Ammon's horn (tissue), 1 donor: ENCODE measurements at places on chromosomes 11 and 22.

GRCh38 chr11:96306600-96306932 is 36.4 kb downstream of the MAML2 start:
- DNase-seq, result no peak

- DNase-seq, result no peak
Observed at GRCh38 chr11:118283756-118284350, 19.8 kb upstream of the MPZL2 start.

- peak; percentile 34 for DNase-seq
Observed at GRCh38 chr11:126585774-126586491, 230.4 kb downstream of the ST3GAL4 start.

GRCh38 chr22:19974935-19975706 is 33.5 kb upstream of the TXNRD2 start:
- no peak for DNase-seq

- no peak for DNase-seq
Observed at GRCh38 chr22:42155053-42155543, 24.5 kb upstream of the CYP2D6 start.

DNA sequence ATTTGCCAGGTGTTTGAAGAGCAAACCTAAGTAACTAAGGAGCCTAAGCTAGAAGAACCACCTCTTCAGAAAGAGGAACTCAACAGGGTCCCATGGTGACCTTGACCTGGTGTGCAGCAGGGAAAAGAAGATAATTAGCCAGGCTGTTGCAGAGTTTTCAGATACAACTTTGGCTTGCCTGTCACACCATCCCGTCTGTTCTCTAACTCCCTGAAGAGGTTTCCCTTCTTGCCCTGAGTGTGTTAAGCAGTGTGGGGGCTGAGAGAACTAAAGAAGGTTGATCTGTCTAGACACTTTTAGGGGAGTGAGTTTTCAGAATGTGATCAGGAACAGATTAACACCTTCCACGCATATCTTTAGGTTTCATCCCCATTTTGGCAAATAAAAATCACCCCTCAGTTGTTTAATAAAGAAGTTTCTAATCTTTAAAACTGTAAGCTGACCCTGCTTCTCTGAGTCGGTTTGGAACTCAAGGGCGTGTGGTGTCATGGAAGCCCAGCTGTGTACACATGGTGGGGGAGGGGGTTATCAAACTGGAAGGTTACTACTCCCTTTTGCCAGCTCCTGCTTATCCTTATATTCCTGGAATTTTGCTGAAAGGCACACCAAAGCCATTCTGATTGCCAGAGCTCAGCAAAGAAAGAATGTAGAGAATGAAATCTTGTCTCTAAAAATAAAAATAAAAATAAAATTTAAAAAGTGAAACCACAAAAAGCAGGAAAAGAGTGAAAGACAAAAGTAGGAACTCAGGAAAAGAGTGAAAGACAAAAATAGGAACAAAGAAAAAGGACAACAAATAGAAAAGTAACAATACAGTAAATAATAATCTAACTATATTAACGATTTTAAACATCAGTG is 70.2 kb downstream of the DBX1 start:
- no peak for DNase-seq

GRCh38 chr22:27193215-27193614 is 535.8 kb downstream of the MIAT start:
- no peak for DNase-seq

DNA sequence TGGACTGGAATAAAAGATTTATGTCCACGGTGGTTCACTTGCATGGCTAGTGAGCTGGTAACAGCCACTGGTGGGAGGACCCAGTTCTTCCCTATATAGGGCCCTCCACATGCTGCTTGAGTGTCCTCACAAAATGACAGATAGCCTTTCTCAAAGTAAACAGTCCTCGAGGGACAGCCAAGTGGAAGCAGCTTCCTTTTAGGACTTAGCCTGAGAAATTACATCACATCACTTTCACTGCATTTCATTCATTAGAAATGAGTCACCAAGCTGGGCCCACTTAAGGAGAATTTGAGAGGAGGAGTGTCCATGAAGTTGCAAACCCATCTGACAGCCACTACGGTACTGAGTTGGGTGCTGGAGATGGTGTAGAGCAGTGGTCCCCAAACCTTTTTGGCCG is 7.0 kb downstream of the ISX start:
- DNase-seq, result no peak

DNA sequence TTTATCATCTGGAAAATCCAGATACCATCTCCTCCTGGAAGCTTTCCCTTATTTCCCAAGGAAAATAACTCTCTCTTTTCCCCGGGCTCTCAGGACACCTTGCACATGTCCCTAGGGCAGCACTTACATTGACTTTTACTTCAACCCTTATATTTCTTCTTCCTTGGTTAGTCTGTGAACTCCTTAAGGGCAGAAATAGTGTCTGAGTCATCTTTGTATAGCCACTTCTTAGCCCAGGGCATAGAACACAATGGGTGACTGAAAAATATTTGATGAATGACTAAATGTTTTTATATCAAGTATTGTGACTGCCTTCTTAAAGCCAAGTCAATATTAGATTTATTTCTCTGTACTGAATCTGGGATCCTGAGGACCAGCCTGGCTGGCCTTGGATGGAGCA is 45.4 kb upstream of the MYOD1 start:
- DNase-seq, result no peak

DNA sequence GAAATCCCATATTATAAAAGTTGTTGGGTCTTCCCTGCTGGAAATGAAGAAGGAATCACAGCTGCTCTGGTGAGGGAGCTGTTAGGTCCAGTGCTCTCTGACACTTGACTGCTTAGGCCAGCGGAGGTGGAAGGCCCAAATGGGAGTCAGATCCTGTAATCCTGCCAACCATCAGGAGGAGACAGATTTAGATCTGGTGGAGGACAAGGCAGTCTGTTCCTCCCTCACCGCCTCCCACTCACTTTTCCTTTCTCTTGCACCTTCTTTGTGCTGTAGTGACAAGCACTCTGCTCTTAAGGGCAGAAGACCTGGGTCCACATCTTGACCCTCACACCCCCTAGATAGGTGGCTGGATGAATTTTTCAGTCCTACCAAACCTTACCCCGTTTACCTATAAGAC is 59.7 kb upstream of the CHST1 start:
- peak; percentile 21 for DNase-seq

DNA sequence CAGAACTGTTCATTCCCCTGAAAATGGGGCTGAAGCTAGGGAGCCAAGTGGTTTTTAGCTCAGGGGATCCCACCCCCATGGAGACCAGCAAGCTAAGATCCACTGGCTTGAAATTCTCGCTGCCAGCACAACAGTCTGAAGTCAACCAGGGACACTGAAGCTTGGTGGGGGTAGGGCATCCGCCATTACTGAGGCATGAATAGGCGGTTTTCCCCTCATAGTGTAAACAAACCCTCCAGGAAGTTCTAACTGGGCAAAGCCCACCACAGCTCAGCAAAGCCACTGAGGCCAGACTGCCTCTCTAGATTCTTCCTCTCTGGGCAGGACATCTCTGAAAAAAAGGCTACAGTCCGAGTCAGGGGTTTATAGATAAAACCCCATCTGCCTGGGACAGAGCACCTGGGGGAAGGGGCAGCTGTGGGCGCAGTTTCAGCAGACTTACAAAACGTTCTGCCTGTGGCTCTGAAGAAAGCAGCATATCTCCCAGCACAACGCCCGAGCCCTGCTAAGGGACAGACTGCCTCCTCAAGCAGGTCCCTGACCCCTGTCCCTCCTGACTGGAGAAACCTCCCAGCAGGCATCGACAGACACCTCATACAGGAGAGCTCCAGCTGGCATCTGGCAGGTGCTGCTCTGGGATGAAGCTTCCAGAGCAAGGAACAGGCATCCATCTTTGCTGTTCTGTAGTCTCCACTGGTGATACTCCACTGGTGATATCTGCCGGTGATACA is 32.7 kb downstream of the GAB4 start:
- no peak for DNase-seq

DNA sequence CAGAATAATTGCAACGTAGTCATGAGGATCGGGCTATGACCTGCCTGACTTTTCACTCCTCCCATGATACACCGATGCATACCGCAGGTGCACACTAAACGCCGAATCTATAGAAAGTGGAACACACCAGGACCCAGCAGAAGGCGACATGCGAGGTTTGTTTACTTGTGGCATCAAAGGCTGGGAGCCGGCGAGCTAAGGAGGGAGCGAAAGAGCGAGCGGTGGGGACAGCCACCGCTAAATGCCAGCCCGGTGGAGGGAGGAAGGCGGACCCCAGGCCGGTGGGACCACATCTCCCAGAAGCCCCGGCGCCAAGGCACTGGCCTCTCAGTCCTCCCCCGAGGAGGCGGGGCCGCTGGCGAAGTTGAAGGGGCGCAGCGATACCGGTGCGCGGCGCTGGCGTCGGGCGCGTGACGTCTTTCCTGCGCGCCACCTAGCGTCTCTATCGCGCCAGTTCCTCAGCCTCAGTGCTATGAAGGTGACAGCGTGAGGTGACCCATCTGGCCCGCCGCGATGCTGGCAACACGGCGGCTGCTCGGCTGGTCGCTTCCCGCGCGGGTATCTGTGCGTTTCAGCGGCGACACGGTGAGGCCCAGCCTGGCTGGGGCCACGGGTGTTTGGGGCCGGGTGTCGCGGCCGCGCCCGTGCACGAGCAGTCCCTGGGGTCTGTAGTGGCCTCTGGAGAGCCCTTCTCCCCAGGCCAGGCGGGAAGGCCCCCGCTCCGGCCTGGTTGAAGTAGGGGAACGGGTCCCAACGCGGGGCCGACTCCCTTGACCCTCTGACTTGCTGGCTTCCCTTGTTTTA is at the start of gene NDUFV1:
Gene NDUFV1 (plus strand): TSS at position 445 of the 804 bp plus-strand sequence. CDS start 69 bp downstream, at position 514.
- peak; percentile 98 for DNase-seq

- DNase-seq, result no peak
Observed at GRCh38 chr11:13111813-13112130, 102.7 kb downstream of the RASSF10 start.

DNA sequence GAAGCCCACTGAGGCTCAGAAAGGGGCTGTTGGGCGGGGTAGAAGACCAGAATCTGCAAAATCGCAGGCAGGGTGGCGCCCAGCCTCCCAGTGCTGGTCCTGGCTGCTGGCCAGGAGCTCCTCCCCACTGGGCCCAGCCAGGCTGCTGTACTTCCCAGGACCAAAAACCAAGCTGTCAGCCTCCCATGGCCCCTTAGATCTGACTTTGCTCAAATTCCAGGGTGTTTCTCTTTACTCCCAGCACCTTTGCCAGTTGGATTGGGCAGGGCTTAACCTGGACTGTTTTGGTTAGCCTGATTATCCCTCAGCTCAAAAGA is 44.2 kb upstream of the WEE1 start:
- no peak for DNase-seq

- DNase-seq, result no peak
Observed at GRCh38 chr11:64644647-64645275, 53.7 kb downstream of the SLC22A12 start.

DNA sequence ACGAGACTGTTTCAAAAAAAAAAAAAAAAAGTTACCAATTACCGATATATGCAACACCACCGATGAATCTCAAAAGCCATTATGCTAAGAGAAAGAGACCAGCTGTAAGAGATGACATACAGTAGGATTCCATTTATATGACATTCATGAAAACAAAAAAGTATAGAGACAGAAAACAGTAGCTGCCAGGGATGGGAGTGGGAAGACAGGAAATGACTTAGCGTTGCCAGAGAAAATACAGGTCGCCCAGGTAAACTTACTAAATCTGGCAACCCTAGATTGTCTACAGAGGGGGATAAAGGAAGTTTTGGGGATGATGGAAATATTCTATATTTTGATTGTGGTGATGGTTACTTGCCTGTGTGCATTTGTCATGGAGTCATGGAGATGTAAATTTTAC is 7.9 kb upstream of the C11orf24 start:
- no peak for DNase-seq

- peak; percentile 24 for DNase-seq
Observed at GRCh38 chr11:128492903-128493569, 94.3 kb downstream of the ETS1 start.

GRCh38 chr11:72779495-72780128 is 14.2 kb downstream of the STARD10 start:
- DNase-seq, result no peak

GRCh38 chr11:5592615-5593014 is 3.8 kb upstream of the TRIM6 start:
- DNase-seq, result no peak

DNA sequence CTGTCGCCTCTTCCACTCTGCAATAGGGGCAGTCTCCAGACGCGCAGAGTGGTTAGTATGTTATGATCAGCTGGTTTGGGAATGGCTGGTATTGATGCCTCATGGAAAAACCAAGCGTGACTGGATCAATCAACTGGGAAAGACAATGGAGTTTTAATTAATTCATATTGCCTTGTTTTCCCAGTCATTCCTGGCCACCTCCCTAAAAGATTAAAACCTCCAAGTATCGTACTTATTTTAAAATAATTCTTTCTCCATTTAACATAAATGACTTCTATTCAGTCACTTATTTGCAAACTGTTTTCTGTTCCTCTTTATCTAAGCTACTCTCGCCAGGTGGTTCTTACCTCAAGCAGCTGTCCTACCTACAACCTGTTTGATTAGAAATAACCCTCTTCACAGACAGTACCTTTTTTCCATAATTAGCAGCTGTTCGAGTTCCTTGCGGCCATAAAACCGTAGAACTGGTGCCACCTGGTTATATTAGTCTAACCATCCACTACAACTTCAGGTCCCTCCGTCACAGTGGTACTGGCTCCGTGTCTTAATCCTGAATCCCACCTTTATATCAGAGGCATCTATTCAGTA is 898 bp downstream of the ZNF215 start:
- no peak for DNase-seq

DNA sequence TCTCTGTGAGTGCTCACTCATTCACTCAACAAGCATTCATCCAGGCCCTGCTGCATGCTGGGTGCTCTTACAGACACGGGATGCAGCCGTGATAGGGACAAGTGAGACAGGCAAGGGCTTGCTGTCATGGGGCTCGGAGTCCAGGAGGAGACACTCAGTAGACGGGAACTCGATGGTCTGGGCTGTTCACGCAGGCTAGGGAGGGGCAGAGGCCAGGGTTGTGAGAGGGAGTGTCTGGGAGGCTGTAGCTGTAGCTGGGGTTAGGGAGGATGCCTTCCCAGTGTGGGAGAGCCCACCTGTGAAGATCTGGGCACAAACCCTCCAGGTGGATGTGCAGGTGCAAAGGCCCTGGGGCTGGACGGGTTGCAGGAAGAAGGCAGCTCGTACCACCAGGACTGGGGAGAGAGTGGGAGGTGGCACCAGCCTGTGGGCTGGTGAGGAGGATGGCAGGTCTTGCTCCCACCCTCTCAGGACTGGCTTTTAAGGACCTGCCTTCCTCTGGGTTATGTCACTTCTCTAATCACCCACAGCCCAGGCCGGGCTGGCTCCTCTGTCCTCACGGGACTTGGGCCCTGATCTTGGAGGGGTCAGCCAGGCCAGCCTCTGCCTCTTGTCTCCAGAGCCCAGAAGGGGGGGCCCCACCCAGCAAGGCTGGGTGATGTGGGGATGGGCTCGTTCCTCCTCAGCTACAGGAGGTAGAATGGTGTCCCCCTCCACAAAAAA is 24.1 kb downstream of the FGF4 start:
- no peak for DNase-seq

GRCh38 chr11:64809781-64810241 is 540 bp downstream of the MEN1 start:
- no peak for DNase-seq

- no peak for DNase-seq
Observed at GRCh38 chr11:86932924-86933875, 22.0 kb downstream of the FZD4 start.
